ENCODE measurements at places on chromosomes 2 and 18. TPM values are rescaled to one million over a fixed set of nuclear protein-coding genes. Genes with fewer than 3 reads are reported as not detected.

The RUFY4 gene
- 0.08 TPM for polyA plus RNA-seq

The SLC4A3 gene
- polyA plus RNA-seq = 9.9 TPM

The POU3F3 gene
- not detected for polyA plus RNA-seq

The HAUS1 gene
- polyA plus RNA-seq = 9.6 TPM

The CD207 gene
- 0.16 TPM for polyA plus RNA-seq

The SCN9A gene
- polyA plus RNA-seq = 3.3 TPM

The LAMA1 gene
- polyA plus RNA-seq = 0.49 TPM

- no peak for DNase-seq
- no peaks in the 10 kb centered on the region for H3K27me3 ChIP-seq
- no peaks in the 10 kb centered on the region for H3K36me3 ChIP-seq
These were observed 14.2 kb downstream of the TWSG1 start for GRCh38 chr18:9348766-9349165.

DNA sequence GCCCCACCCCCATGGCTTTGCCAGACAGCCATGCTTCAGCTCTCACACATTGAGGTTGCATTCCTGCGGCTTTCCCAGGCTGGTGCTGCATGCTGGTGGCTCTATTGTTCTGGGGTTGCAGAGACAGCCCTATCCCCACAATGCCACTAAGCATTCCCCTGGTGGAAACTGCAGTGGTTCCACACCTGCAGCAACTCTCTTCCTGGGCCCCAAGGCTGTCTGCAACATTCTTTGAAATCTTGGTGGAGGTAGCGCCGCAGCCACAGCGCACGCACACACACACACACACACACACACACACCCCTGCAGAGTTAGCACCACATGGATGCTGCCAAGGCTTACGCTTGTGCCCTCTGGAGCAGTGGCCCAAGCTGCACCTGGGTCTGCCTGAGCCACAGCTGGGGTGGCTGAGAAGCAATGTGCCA lies 21.4 kb downstream of the SFXN5 start:
- DNase-seq = no peak
- H3K27me3 ChIP-seq = no peaks in the 10 kb centered on the region
- H3K27ac ChIP-seq = no peak overlapping the region

- H3K27me3 ChIP-seq = no peaks in the 10 kb centered on the region
- H3K4me1 ChIP-seq = no peaks in the 10 kb centered on the region
- no peak overlapping the region for H3K4me3 ChIP-seq
- no peaks in the 10 kb centered on the region for H3K36me3 ChIP-seq
- H3K27ac ChIP-seq = no peak overlapping the region
These were observed 62.2 kb downstream of the INPP4A start for GRCh38 chr2:98506881-98507280.

GRCh38 chr2:79935771-79936657 lies 368.5 kb downstream of the LRRTM1 start:
- no peak overlapping the region for H3K4me3 ChIP-seq
- no peak for DNase-seq
- H3K36me3 ChIP-seq = no peaks in the 10 kb centered on the region
- H3K27ac ChIP-seq = no peak overlapping the region
- H3K4me1 ChIP-seq = no peaks in the 10 kb centered on the region
- no peaks in the 10 kb centered on the region for H3K27me3 ChIP-seq

DNA sequence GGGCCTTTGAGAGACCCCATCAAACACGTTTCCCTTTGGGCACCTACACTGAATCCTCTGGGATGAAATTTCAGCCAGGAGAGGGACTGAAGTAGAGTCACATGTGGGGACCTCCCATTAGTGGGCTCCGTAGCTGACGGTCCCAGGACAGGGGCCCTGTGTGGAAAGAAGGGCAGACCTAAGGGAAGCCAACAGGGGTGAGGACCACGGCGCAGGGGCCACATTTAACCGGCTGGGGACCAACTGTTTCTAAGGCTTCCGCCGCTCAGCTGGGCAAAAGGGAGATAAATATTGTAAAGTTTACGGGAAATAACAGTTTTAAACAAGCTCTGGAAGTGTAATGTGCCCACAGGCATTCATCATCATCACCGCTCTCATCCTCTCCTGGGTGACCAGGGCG lies 42.7 kb downstream of the RRM2 start:
- no peaks in the 10 kb centered on the region for H3K36me3 ChIP-seq
- H3K4me3 ChIP-seq = no peak overlapping the region
- no peaks in the 10 kb centered on the region for H3K27me3 ChIP-seq
- H3K27ac ChIP-seq = no peak overlapping the region
- DNase-seq = no peak

GRCh38 chr18:43888598-43888997 lies 611.3 kb upstream of the SYT4 start:
- no peak overlapping the region for H3K27ac ChIP-seq
- no peak for DNase-seq
- peaks cover 9% of the 10 kb centered on the region for H3K4me1 ChIP-seq
- H3K36me3 ChIP-seq = no peaks in the 10 kb centered on the region

DNA sequence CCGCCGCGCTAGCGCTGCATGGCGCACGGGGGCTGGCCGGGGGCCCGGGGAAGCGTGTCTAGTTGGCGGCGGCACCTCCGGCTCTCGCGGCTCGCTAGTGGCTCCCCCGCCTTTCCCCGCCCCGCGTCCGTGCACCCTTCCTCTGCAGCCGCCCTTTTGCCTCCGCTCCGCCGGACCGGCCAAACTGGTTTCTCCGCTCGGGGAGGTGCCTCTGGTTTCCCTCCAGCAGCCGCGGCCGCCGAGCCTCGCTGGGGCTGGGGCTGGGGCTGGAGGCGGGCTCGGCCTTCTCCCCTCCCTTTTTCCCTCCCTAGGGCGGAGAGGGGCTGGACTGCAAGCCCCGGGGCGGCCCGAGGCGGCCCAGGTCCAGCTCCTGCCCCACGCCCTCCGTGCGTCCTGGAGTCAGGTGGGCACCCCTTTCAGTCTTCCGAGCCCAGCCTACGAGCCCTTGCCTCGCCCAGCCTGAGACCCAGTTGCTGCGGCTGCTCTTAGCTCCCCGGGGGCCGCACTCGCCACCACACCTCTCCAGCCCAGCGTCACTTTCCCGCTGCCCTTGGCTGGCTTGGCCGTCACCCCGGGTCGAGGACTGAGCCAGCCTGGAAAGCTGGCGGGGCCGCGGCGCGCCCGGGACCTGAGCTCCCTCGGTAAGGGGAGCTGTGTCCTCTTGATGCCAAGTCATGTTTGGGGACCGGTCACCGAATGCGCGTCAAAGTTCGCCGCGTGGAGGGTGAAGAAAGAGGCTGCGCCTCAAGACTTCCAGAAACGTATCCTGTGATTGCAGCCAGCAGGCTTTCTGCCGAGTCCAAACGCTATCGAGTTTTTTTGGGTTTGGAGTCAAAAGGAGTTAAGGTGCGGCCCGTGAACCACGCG lies at the start of gene ATP8B1:
ATP8B1 (minus strand) TSS at position 213 of the 867 bp plus-strand sequence. CDS start 71,508 bp downstream, outside the sequence.
- no peaks in the 10 kb centered on the region for H3K27me3 ChIP-seq
- peak; percentile 100 for DNase-seq
- peak within 1 kb of the TSS; percentile 96 for H3K27ac ChIP-seq
- peaks cover 30% of the 10 kb centered on the region for H3K4me1 ChIP-seq

GRCh38 chr2:233811087-233811486 lies 33.0 kb downstream of the MROH2A start:
- no peaks in the 10 kb centered on the region for H3K27me3 ChIP-seq
- no peaks in the 10 kb centered on the region for H3K4me1 ChIP-seq
- H3K4me3 ChIP-seq = no peak overlapping the region
- H3K36me3 ChIP-seq = no peaks in the 10 kb centered on the region
- no peak for DNase-seq
- no peak overlapping the region for H3K27ac ChIP-seq

DNA sequence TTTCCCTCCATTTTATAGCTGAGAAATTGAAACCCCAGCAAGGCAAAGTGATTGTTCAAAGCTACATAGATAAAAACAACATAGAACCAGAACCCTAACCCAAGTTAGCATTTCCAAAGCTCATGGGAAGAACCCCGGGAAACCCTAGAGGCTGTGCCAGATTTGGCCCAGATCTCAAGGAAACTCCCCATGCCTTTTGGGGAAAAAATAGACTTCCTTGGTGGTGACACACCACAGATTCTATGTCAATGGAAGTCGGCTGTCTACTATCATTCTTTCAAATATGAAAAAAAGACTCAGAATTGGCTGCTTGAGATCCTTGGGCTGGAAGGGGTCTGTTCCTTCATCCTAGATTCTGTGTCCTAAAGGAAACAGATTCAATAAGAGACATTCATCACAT lies 8.4 kb downstream of the COL6A3 start:
- no peaks in the 10 kb centered on the region for H3K36me3 ChIP-seq
- DNase-seq = no peak
- no peak overlapping the region for H3K4me3 ChIP-seq
- no peaks in the 10 kb centered on the region for H3K27me3 ChIP-seq
- H3K4me1 ChIP-seq = no peaks in the 10 kb centered on the region

- no peaks in the 10 kb centered on the region for H3K36me3 ChIP-seq
- no peak overlapping the region for H3K4me3 ChIP-seq
- H3K27me3 ChIP-seq = no peaks in the 10 kb centered on the region
- peaks cover 9% of the 10 kb centered on the region for H3K4me1 ChIP-seq
- no peak for DNase-seq
These were observed 322.8 kb downstream of the STK39 start for GRCh38 chr2:167924556-167924955.

GRCh38 chr2:120561379-120562035 lies 174.2 kb upstream of the GLI2 start:
- peaks cover 4% of the 10 kb centered on the region for H3K4me1 ChIP-seq
- no peak overlapping the region for H3K4me3 ChIP-seq
- H3K36me3 ChIP-seq = no peaks in the 10 kb centered on the region
- H3K27ac ChIP-seq = no peak overlapping the region

DNA sequence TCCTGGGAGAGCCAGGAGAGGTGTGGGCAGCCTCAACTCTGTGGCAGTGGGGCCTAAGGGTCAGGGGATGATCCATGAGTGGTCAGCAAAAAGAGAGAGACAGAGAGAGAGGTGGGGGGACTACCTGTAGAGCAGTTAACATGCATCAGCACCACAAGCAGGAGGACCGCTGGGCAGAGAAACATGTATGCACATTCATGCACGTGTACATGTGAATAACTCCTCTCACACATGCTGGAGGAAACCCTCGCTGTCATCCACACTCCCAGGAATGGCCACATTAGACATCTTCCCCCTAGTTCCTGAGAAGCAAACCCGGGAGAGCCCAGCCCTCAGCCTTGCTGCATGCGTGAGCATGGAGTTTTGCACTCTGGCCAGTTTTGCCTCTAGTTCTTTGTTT lies 166.1 kb downstream of the SMAD7 start:
- peaks cover 3% of the 10 kb centered on the region for H3K4me1 ChIP-seq
- no peak overlapping the region for H3K4me3 ChIP-seq
- DNase-seq = no peak
- H3K36me3 ChIP-seq = no peaks in the 10 kb centered on the region
- H3K27ac ChIP-seq = no peak overlapping the region

DNA sequence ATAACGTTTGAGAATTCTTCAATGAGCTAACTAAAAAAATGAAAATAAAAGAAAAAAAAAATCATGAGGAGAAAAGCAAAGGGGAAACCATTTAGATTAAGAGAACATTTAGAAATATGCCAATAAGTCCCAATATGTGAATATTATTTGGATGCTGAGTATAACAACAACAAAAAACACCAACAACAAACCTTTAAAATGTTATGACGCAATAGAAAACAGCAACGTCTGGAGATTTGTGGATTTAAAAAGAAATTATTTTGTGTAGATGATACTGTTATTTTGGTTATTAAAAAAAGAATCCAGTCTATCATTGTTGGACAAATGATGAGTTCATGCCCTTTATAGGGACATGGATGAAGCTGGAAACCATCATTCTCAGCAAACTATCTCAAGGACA lies 417.2 kb downstream of the LRRTM4 start:
- no peaks in the 10 kb centered on the region for H3K36me3 ChIP-seq
- H3K4me3 ChIP-seq = no peak overlapping the region
- H3K4me1 ChIP-seq = no peaks in the 10 kb centered on the region
- H3K27ac ChIP-seq = no peak overlapping the region
- no peak for DNase-seq

DNA sequence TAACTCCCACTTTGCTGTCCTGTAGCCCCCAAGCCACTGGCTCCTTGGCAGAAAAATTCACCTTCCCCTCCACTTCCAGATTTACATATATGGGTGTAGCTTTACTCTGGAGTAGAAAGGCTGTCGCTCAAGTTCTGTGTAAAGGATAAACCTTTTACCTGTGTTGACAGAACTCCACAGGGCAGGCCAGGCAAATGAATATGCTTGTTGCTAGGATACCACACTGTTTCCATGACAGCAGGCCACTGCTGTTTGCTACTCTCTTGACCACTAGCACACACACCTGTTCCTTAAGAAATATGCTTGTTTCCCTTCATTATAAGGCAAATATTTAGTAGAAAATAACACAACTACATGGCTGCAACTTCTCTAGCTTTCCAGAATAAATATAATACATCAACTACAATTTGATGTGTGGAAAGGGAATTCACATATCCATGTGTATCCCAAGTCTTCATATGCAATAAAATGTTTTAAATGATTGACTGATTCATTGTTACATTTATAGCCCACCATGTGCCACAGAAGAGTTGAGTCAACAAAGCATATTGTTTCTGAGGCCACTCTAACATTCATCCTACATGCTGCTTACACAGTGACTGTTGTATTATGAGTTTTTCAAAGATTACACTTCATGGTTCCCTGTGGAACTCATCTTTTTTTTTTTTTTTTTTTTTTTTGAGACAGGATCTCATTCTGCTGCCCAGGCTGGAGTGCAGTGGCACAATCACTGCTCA lies 56.2 kb upstream of the ROCK1 start:
- H3K27ac ChIP-seq = no peak overlapping the region
- peak; percentile 70 for DNase-seq
- H3K36me3 ChIP-seq = no peaks in the 10 kb centered on the region
- no peaks in the 10 kb centered on the region for H3K4me1 ChIP-seq
- H3K27me3 ChIP-seq = no peaks in the 10 kb centered on the region

GRCh38 chr2:18153741-18154140 lies 275.3 kb downstream of the KCNS3 start:
- H3K27ac ChIP-seq = no peak overlapping the region
- no peaks in the 10 kb centered on the region for H3K4me1 ChIP-seq
- H3K36me3 ChIP-seq = no peaks in the 10 kb centered on the region
- no peak for DNase-seq
- no peaks in the 10 kb centered on the region for H3K27me3 ChIP-seq
- H3K4me3 ChIP-seq = no peak overlapping the region

DNA sequence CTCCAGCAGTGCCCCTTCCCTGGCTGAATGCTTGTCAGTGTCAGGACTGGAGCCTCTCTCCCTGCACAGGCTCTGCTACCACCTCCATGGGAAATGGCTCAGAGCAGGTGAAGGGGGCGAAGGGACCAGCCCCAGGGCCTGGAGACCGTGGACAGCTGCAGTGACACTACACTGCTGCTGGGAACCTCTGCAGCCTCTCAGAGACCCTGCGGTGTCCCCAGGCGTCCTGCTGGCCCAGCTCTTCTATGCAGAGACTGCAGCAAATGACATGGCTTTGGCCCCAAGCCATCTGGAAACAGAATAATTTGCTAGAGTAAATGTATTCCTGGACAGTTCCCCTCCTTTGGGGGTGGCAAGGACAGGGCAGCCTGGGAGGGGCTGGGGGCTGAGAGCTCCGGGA lies 53.2 kb downstream of the CIB4 start:
- H3K4me1 ChIP-seq = no peaks in the 10 kb centered on the region
- no peaks in the 10 kb centered on the region for H3K27me3 ChIP-seq
- DNase-seq = no peak
- no peak overlapping the region for H3K27ac ChIP-seq

GRCh38 chr2:130869441-130870160 lies 32.9 kb downstream of the ARHGEF4 start:
- DNase-seq = no peak
- H3K4me1 ChIP-seq = no peaks in the 10 kb centered on the region
- H3K27me3 ChIP-seq = no peaks in the 10 kb centered on the region
